Iris pigment epithelial cell (primary cell): ENCODE measurements at places on chromosomes 6 and 20.

- no peak for DNase-seq
Measured at GRCh38 chr6:68633972-68634725, 933 bp upstream of the ADGRB3 start.

- no peak for DNase-seq
Measured at GRCh38 chr6:112841553-112842329, 494.6 kb downstream of the RFPL4B start.

GRCh38 chr6:11143394-11144371, 32.2 kb upstream of the ERVFRD-1 start:
- peak; percentile 98 for DNase-seq

- no peak for DNase-seq
Measured at GRCh38 chr6:139134064-139134395, 850 bp upstream of the HECA start.

DNA sequence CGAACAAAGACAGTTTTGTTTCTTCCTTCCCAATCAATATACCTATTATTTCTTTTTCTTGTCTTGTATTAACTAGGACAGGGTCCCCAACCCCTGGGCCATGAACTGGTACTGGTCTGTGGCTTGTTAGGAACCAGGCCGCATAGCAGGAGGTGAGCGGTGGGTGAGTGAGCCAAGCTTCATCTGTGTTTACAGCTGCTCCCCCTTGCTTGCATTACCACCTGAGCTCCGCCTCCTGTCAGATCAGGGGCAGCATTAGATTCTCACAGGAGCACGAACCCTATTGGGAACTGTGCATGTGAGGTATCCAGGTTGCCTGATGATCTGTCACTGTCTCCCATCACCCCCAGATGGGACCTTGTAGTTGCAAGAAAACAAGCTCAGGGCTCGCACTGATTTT, 151.9 kb downstream of the CDKAL1 start:
- no peak for DNase-seq

- DNase-seq = peak; percentile 71
Measured at GRCh38 chr6:19413323-19413722, 423.8 kb upstream of the ID4 start.

DNA sequence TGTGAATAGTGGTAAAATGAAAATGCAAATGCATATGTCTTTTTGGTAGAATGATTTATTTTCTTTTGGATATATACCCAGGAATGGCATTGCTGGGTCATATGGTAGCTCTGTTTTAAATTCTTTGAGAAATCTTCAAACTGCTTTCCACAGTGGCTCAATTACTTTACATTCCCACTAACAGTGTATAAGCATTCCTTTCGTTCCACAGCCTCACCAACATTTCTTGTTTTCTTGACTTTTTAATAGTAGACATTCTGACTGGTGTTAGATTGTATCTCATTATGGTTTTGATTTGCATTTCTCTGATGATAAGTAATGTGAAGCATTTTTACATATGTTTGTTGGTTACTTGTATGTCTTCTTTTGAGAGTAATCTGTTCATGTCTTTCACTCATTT, 144.0 kb downstream of the SIM1 start:
- no peak for DNase-seq

DNA sequence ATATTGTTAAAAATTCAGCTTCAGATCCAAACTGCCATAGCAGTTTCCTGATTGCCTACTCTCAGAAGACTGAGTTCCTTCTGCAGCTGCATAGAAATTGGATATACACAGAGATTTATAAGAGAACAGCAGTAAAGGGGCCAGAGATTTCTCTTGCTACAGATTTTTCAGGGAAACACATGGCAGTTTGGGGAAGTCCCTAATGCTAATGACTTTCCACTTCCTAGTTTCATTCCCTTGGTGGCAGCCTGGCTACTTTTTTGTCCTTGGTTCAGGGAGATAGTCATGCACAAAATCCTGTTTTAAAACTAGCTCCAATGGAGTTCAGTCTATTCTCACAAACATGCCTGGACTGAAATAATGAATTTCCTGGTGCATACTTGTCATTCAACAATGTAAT, 125.3 kb upstream of the PLCB4 start:
- no peak for DNase-seq

- no peak for DNase-seq
Measured at GRCh38 chr20:8647961-8648441, 420.9 kb upstream of the PLCB4 start.

DNA sequence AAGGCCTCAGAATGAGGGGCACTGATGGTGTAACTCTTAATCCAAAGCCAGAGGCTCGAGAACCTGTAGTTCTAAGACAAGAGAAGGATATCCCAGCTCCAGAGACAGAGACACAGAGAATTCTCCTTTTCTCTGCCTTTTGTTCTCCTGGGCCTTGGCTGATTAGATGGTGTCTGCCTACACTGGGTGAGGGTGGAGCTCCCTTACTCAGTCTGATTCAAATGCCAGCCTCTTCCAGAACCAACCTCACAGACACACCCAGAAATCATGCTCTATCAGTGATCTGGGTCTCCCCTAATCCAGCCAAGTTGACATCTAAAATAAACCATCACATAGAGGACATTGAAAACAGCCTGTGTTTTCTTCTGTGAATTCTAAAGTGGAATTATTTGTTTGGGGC, 68.0 kb upstream of the SMIM28 start:
- DNase-seq = no peak

- no peak for DNase-seq
Measured at GRCh38 chr6:146903451-146903850, 300.8 kb upstream of the STXBP5 start.

- DNase-seq = no peak
Measured at GRCh38 chr6:106924694-106925523, 49.6 kb downstream of the CD24 start.

DNA sequence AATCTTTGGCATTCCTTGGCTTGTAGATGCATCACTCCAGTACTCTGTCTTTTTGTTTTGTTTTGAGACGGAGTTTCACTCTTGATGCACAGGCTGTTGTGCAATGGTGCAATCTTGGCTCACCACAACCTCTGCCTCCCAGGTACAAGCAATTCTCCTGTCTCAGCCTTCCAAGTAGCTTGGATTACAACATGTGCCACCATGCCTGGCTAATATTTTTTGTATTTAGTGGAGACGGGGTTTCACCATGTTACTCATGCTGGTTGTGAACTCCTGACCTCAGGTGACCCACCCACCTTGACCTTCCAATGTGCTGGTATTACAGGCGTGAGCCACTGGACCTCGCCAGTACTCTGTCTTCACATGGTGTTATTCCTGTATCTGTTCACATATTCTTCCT, 35.8 kb upstream of the LGSN start:
- DNase-seq = peak; percentile 15

GRCh38 chr20:19888269-19888671, 128.9 kb upstream of the NAA20 start:
- DNase-seq = peak; percentile 48

GRCh38 chr6:31588871-31589650, 3.0 kb downstream of the LST1 start:
- DNase-seq = no peak

GRCh38 chr6:76026101-76026500, 46.4 kb downstream of the IMPG1 start:
- DNase-seq = peak; percentile 12

GRCh38 chr6:102474041-102474807, 1080.7 kb downstream of the GRIK2 start:
- no peak for DNase-seq

DNA sequence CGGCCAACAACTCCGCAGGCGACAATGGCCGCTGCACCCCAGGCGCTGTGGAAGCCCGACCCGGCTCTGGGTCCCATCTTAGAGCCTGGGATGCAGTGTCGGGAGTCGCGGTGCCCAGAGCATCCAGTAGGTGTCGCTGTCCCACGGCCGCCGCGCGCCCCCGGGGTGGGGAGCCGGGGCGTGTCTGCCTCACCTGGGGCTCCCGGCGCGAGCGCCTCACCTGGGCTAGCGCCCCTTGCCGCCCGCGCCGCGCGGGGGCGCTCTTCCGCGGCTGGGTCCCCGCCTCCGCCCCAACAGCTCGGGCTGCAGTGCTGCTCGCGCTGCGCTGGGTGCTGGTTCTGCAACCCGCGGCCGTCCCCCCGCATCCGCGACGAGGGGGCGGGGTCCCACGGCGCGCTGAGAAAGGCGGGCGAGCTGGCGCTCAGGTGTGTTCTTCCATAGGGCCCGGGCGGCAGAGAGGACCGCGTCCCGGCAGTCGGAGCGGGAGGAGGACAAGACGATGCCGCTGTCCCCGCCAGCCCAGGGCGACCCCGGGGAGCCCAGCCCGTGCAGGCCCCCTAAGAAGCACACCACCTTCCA, at the start of gene CRYBG1:
CRYBG1 (plus strand) TSS at position 308 of the 579 bp plus-strand sequence; CDS start at position 500, 192 bp downstream.
- no peak for DNase-seq

- no peak for DNase-seq
Measured at GRCh38 chr6:105068407-105068806, 111.4 kb downstream of the POPDC3 start.

DNA sequence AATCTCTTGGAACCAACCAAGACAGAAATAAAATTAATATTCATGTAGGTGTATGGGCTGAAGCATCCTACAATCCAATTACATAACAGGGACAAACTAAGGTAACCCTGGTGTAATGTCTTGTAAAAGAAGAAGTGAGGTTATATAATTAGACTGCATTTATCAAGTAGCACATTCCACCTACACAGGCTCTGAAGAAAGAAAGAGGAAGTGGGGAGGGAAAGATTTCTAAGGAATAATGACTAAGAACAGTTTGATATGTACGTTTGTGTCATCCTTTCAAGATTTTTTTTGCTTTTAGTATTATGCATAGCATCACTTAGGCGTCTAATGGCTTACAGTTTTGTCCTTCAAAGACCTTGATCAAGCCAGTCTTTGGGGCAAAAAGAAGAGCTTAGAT, 139.7 kb downstream of the PLCB1 start:
- peak; percentile 38 for DNase-seq

DNA sequence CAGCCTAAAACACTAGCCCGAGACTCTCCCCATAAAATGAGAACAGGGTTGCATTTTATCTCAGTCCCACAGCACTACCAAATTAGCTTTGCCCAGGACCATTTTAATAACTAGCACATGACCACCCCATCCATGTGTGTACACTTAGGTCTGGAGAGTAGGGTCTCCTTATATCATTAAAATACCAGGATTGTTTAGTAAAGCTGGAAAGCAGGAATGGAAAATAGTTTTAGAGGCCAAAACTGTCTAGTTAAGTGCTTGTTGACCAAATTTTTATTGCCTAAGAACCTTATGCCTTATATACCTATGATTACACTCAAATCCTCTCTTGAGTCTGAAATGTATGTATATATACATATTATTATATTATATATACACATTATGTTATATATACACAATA, 608.4 kb downstream of the HDGFL1 start:
- no peak for DNase-seq

- DNase-seq = no peak
Measured at GRCh38 chr20:7994809-7995208, 24.8 kb downstream of the TMX4 start.

DNA sequence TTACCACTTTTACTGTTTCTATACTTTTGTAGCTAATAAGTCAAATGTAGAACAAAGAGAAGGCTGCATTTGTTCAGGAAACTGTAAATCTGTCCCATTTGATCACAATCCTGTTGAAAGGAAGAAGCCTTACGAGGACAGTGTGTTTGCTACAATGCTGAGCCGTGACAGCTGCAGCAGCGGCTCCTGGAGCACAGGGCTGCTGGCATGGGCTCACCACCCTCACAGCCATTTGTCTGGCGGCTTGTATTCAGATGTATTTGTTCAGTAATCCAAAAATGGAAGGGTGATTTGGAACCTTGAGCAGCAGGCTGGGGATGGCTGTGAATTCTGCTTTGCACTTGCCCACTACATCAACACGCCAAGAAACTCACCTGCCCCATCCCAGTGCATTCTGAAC, 5.7 kb downstream of the TUBB2A start:
- no peak for DNase-seq

GRCh38 chr20:35307666-35308653, 15.7 kb upstream of the FAM83C start:
- DNase-seq = peak; percentile 52

GRCh38 chr6:66808771-66809170, 1101.7 kb upstream of the EYS start:
- DNase-seq = no peak

- DNase-seq = no peak
Measured at GRCh38 chr20:54555150-54555549, 79.8 kb downstream of the DOK5 start.

DNA sequence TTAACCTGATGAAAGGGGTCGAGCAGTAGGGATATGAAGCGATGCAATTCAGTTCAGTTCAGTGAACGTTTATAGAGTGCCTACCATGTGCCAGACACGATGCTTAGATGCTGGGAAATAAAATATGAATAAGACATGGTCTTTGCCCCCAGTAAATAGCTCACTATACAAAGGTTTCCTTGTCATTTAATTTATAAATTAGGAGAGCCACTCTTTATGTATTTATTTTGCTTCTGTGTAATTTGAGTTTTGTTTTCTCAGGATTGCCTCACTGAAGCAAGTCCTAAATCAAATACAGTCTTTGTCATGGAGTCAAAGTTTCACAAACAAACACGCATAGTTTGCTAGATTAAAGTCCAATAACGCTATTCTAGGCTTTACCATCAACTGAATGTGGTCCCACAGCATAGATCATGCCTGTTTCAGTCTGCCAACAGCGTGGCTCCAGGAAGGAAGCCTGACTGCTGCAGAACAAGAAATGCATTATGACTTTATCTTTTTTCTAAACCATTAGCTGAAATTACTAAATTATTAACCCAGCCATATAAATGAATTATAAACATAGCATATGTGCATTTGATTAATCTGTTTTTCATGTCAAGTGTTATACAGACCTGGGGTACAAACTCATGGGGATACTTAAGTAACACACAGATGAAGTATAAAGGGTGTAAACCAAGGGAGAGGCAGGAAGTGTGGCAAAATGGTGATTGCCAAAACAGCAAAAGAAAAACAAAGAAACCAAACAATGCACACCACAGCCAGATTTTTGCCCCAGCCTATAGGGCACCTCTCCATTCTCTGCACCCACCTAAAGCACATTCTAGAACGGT, 29.8 kb upstream of the CCN2 start:
- DNase-seq = no peak

GRCh38 chr6:111096246-111096645, 8.9 kb downstream of the SLC16A10 start:
- DNase-seq = no peak

- DNase-seq = no peak
Measured at GRCh38 chr6:7803214-7803613, 77.3 kb downstream of the BMP6 start.

- DNase-seq = no peak
Measured at GRCh38 chr6:137950581-137950980, 83.5 kb downstream of the TNFAIP3 start.

- DNase-seq = no peak
Measured at GRCh38 chr6:169215201-169215681, 38.4 kb downstream of the THBS2 start.

DNA sequence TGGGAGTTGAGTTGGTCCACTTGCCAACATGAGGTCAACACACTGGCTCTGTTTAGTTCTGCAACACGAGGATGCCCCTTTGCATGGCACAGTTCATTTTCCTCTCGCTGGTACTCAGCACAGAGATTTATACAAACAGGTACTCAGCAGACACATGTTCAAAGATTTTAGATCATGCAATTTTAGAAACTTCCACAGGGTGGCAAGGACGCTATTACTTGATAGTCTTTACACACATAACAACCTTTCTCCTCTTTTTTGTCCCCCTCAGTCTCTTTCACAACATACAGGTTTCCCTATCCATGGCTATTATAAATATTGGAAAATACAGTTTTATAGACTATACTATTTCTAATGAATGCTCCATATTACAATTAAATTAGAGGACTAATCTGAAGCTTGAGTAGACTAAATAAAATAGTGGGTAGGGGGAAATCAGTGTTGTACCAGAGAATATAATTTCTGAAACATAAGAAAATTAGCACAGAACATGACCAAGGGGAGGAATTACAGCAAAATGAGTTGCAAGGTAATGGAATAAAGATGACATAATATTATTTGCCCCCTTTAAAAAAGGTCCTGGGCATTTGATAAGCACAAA, 331.8 kb upstream of the BTBD3 start:
- peak; percentile 51 for DNase-seq
